Vagina (tissue), 2 donors: ENCODE measurements at places on chromosomes 7 and 10. TPM values are rescaled to one million over a fixed set of nuclear protein-coding genes. Genes with fewer than 3 reads are reported as not detected.

- no peak for DNase-seq
- no peak overlapping the region for H3K27ac ChIP-seq
- H3K4me1 ChIP-seq: peaks cover 24% of the 10 kb centered on the region
- H3K4me3 ChIP-seq: peak overlapping the region; percentile 46
These were observed 887 bp downstream of the COL13A1 start for GRCh38 chr10:69802424-69803161.

DNA sequence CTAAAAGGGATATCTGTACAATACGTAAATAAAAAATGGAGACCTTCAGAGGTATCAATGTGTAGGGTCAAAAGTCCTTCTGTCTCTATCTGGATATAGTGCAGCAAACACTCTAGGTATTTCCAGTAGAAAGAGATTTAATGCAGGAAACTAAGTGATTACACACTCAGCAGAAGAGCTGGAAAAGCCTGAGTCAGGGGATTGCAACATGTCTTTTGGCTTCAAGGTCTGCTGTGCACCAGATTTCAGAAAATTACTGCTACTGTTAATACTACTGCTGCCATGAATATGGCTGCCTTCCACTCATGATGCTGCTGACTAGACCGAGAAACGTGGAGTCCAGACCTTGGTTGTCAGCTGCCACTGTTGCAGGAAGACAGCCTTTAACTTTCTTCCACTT is 94.9 kb upstream of the DLX6 start:
- H3K27me3 ChIP-seq: no peaks in the 10 kb centered on the region
- H3K27ac ChIP-seq: no peak overlapping the region
- no peaks in the 10 kb centered on the region for H3K36me3 ChIP-seq
- DNase-seq: no peak

DNA sequence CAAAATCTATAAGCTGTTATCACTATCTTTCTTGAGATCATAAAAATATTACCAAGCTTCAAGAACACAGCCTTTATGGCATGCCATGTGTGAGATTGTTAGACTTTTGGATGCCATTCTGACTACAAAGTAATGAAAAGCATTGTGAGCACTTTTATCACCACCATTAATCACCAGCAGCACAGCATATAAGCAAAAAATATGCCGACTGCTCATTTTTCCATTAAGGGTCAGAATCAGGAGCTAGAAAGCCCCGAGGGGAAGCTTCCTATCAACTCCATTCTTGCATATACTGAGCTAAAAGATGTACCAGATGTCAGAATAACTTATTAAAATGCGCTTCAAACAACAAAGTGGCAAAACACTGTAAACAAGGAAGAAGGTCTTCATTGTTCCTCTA is 114.3 kb downstream of the LMBR1 start:
- no peaks in the 10 kb centered on the region for H3K4me1 ChIP-seq
- H3K4me3 ChIP-seq: no peak overlapping the region
- H3K27me3 ChIP-seq: no peaks in the 10 kb centered on the region
- H3K27ac ChIP-seq: no peak overlapping the region
- H3K36me3 ChIP-seq: no peaks in the 10 kb centered on the region

- H3K36me3 ChIP-seq: no peaks in the 10 kb centered on the region
- H3K27me3 ChIP-seq: no peaks in the 10 kb centered on the region
- peaks cover 11% of the 10 kb centered on the region for H3K4me1 ChIP-seq
These were observed 10.9 kb upstream of the FIS1 start for GRCh38 chr7:101255796-101256195.

- no peaks in the 10 kb centered on the region for H3K36me3 ChIP-seq
These were observed 209.8 kb downstream of the ACTR3B start for GRCh38 chr7:152969335-152969734.

GRCh38 chr10:97596101-97597082 is 6.9 kb downstream of the C10orf62 start:
- no peaks in the 10 kb centered on the region for H3K36me3 ChIP-seq
- peak overlapping the region; percentile 78 for H3K27ac ChIP-seq
- H3K27me3 ChIP-seq: no peaks in the 10 kb centered on the region
- peaks cover 8% of the 10 kb centered on the region for H3K4me1 ChIP-seq

MAGI2 gene
- 6.9 TPM for total RNA-seq

PDE6C gene
- not detected for total RNA-seq

MPP7 gene
- 24.8 TPM for total RNA-seq

CACUL1 gene
- 13.8 TPM for total RNA-seq

CCL24 gene
- total RNA-seq: not detected
